ENCODE measurements at places on chromosomes 11 and 22. TPM values are rescaled to one million over a fixed set of nuclear protein-coding genes. Genes with fewer than 3 reads are reported as not detected.

Gene YPEL4
- total RNA-seq, result 0.42 TPM

DNA sequence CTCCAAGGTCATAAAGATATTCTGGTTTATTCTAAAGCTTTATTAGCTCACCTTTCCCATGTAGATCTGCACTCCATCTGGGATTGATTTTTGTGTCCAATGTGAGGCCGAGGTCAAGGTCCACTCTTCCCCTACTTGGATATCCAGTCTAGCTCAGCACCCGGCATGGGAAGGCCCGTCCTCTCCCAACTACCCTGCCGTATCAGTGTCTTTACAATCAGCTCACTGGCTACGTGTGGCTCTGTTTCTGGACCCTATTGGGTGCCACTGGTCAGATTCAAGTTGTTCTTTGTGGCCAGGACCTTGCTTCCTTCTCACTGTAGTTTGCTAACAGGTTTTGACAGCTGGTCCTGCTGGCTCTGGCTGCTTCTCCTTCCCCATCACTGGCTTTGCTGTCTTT, 30.9 kb downstream of the KCNQ1OT1 start:
- no peak overlapping the region for H3K4me3 ChIP-seq
- DNase-seq, result no peak
- H3K27ac ChIP-seq, result no peak overlapping the region
- H3K27me3 ChIP-seq, result no peaks in the 10 kb centered on the region
- H3K36me3 ChIP-seq, result no peaks in the 10 kb centered on the region
- H3K4me1 ChIP-seq, result peaks cover 4% of the 10 kb centered on the region

GRCh38 chr11:131491503-131491902, 121.1 kb downstream of the NTM start:
- no peak overlapping the region for H3K4me3 ChIP-seq
- no peak for DNase-seq
- H3K4me1 ChIP-seq, result no peaks in the 10 kb centered on the region

GRCh38 chr11:62148271-62148980, 24.6 kb downstream of the INCENP start:
- peak; percentile 19 for DNase-seq
- H3K27me3 ChIP-seq, result no peaks in the 10 kb centered on the region
- peaks cover 63% of the 10 kb centered on the region for H3K36me3 ChIP-seq
- H3K27ac ChIP-seq, result no peak overlapping the region
- no peaks in the 10 kb centered on the region for H3K4me1 ChIP-seq
- no peak overlapping the region for H3K4me3 ChIP-seq

Gene RFPL2
- total RNA-seq, result 0.16 TPM

- H3K27ac ChIP-seq, result no peak overlapping the region
- peaks cover 14% of the 10 kb centered on the region for H3K27me3 ChIP-seq
- H3K36me3 ChIP-seq, result no peaks in the 10 kb centered on the region
- DNase-seq, result no peak
These were observed 257.1 kb upstream of the CADM1 start for GRCh38 chr11:115761348-115761747.

- no peaks in the 10 kb centered on the region for H3K36me3 ChIP-seq
- no peaks in the 10 kb centered on the region for H3K4me1 ChIP-seq
- no peaks in the 10 kb centered on the region for H3K27me3 ChIP-seq
- no peak overlapping the region for H3K27ac ChIP-seq
- no peak overlapping the region for H3K4me3 ChIP-seq
These were observed 138.1 kb upstream of the ANO3 start for GRCh38 chr11:26193694-26194365.

Data from activated CD8-positive, alpha-beta memory T cell treated with anti-CD3 and anti-CD28 coated beads, Interleukin-2, amount 10 ng/mL, durations not matched to agents 7 days and 5 days (primary cell).